ENCODE measurements at places on chromosomes 12 and 14. TPM values are rescaled to one million over a fixed set of nuclear protein-coding genes. Genes with fewer than 3 reads are reported as not detected.

Gene PZP
- 0.87 TPM for total RNA-seq

- H3K4me3 ChIP-seq = no peak overlapping the region
- H3K27ac ChIP-seq = no peak overlapping the region
- H3K4me1 ChIP-seq = no peaks in the 10 kb centered on the region
Observed at GRCh38 chr12:108116699-108117098, 12.4 kb upstream of the WSCD2 start.

Gene DNAJC22
- 0.24 TPM for total RNA-seq

Gene SPRYD3
- total RNA-seq = 71.6 TPM

Gene CCDC175
- total RNA-seq = 1.1 TPM

Gene ANG
- 19.7 TPM for total RNA-seq

DNA sequence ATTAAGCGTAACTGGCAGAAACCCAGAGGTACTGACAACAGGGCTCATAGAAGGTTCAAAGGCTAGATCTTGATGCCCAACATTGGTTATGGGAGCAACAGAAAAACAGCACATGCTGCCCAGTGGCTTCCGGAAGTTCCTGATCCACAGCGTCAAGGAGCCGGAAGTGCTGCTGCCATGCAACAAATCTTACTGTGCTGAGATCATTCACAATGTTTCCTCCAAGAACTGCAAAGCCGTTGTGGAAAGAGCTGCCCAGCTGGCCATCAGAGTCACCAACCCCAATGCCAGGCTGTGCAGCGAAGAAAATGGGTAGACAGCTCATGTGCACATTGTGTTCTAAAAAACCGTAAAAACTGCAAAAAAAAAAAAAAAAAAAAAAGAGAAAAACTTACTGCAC, 192.3 kb downstream of the MON2 start:
- no peaks in the 10 kb centered on the region for H3K36me3 ChIP-seq
- no peak overlapping the region for H3K4me3 ChIP-seq
- H3K4me1 ChIP-seq = no peaks in the 10 kb centered on the region
- no peak for DNase-seq
- no peak overlapping the region for H3K27ac ChIP-seq

GRCh38 chr12:112950701-112951100, 12.4 kb downstream of the OAS3 start:
- H3K27me3 ChIP-seq = no peaks in the 10 kb centered on the region
- H3K27ac ChIP-seq = no peak overlapping the region

- no peak overlapping the region for H3K4me3 ChIP-seq
- H3K4me1 ChIP-seq = no peaks in the 10 kb centered on the region
- no peaks in the 10 kb centered on the region for H3K36me3 ChIP-seq
Observed at GRCh38 chr12:51326698-51327439, 2.9 kb upstream of the BIN2 start.

- no peak for DNase-seq
- H3K27me3 ChIP-seq = no peaks in the 10 kb centered on the region
- no peaks in the 10 kb centered on the region for H3K36me3 ChIP-seq
- H3K4me1 ChIP-seq = no peaks in the 10 kb centered on the region
- no peak overlapping the region for H3K4me3 ChIP-seq
Observed at GRCh38 chr14:66483322-66483721, 2.8 kb upstream of the CCDC196 start.

DNA sequence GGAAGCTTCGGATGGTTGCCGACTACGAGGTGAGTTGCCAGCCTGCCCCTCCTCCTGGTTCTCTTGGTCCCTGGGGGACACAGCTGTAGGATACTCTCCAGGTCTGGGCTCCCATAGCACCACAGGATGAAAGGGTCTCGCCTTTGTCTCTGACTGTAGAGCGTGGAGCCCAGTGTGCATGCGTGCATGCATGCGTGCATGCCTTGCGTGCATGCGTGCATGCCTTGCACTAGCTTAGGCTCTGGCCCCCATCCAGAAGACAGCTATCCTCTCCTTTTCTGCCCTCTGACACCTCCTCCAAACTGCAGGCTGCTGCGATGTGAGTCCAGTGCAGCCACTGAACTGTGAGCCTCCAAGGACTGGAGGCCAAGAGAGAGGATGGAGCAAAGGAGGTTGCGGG, 19.1 kb downstream of the NGB start:
- H3K36me3 ChIP-seq = no peaks in the 10 kb centered on the region
- DNase-seq = no peak
- no peak overlapping the region for H3K4me3 ChIP-seq
- no peak overlapping the region for H3K27ac ChIP-seq

Gene SLC2A3
- 178 TPM for total RNA-seq

Gene POTEG
- total RNA-seq = not detected

Gene FAM181A
- not detected for total RNA-seq

DNA sequence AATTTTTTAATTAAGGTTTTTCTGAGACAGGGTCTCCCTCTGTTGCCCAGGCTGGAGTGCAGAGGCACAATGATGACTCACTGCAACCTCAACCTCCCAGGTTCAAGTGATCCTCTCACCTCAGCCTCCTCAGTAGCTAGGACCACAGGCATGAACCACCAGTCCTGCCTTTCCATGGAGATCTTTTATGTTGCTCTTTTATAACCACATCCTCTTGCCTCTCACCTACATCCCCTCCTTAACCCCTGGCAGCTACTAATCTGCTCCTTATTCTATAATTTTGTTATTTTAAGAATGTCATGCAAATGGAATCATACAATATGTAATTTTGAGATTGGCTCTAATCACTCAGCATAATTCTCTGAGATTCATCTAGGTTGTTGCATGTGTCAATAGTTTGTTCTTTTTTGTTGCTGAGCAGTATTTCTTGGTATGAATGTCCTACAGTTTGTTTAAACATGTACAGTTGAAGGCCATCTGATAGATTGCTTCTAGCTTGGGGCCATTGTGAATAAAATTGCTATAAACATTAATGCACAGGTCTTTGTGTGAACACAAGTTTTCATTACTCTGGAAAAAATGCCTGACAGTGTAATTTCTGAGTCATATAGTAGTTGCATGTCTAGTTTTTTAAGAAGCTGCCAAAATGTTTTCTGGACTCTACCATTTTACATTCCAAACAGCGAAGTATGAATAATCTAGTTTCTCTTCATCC, 249.2 kb upstream of the AMIGO2 start:
- no peaks in the 10 kb centered on the region for H3K27me3 ChIP-seq
- no peaks in the 10 kb centered on the region for H3K4me1 ChIP-seq
- DNase-seq = no peak
- no peak overlapping the region for H3K4me3 ChIP-seq
- no peak overlapping the region for H3K27ac ChIP-seq

Gene RPS6KA5
- total RNA-seq = 10.0 TPM

Gene CMA1
- total RNA-seq = 0.52 TPM

DNA sequence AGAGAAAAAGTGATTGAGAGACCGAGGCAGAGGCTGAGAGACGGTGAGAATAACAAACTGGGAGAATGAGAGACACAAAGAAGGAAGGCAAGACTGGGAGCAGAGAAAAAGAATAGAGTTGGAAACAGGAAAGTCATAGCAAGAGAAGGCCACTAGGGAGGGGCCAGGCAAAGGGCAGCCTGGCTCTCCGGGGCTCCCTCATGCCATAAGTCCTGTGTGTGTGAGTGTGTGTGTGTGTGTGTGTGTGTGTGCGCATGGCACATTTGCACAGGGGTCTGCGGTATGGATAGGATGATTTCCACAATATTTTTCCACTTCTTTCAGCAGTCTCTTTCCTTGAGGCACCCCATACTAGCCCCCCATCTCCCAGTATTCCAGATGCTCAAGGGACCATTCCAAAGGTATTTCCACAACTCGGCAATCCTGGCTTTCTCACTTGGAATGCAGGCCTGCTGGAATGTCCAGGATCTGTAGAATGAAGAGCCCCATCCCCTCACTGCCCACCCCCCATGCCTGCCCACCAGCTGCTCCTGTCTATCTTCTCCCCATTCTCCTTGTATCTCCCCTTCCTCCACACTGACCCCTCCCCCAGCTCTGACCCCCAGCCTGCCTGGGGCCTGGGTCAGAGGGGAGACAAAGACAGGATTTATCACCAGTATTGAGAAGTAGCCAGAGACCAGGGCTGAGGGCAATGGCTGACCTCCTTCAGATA, 9.0 kb downstream of the GPR84 start:
- no peak for DNase-seq
- no peaks in the 10 kb centered on the region for H3K4me1 ChIP-seq
- peaks cover 1% of the 10 kb centered on the region for H3K36me3 ChIP-seq
- H3K27ac ChIP-seq = no peak overlapping the region

Gene PEX5
- total RNA-seq = 37.9 TPM

DNA sequence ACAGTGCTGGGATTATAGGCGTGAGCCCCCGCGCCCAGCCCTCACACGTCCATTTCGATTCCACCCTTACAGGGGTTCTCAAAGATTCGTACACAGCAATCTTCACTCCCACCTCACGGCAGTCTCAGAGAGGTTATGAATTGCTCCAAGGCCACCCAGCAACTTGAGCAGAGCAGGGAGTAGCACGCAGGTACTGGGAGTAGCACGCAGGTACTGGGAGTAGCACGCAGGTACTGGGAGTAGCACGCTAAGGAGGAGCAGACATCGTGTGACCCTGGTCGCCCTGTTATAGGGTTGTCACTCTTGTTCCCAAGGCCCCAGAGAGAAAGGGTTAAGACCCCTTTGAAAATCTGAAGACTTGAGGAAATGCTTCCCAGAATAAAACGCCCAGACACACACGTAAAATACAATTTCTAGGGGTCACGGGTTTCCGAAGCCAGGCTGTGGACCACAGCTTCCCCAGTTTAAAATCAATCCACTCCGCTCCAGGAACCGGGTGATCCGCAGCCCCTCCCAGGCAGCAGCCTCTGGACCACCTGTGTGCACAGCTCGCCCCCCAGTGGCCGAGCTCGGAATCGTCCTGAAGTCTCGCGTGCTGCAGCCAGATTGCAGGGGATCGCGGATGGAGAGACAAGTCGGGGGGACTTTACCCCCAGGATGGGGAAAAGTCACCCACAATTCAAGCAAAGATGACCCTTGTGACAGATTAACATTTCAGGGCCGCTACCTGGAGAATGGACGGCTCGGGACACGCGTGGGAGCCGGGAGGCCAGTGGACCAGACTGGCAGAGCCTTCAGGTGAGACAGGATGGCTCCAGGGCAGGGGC, 92.0 kb downstream of the SCARB1 start:
- H3K36me3 ChIP-seq = no peaks in the 10 kb centered on the region
- H3K27me3 ChIP-seq = no peaks in the 10 kb centered on the region
- no peak overlapping the region for H3K27ac ChIP-seq

Gene DAO
- not detected for total RNA-seq

Gene LMNTD1
- not detected for total RNA-seq

Gene TXNDC16
- 10.7 TPM for total RNA-seq

Data from aorta (tissue), 5 donors.